Activated naive CD4-positive, alpha-beta T cell treated with Interleukin-2 at 50 U/mL for 16 hours (primary cell): ENCODE measurements at places on chromosomes 11 and 22.
A peak's percentile ranks its signal among the peaks of the same experiment; 100 is the strongest.

GRCh38 chr11:1936781-1937615 is 10.1 kb upstream of the MRPL23 start:
- no peak for DNase-seq

DNA sequence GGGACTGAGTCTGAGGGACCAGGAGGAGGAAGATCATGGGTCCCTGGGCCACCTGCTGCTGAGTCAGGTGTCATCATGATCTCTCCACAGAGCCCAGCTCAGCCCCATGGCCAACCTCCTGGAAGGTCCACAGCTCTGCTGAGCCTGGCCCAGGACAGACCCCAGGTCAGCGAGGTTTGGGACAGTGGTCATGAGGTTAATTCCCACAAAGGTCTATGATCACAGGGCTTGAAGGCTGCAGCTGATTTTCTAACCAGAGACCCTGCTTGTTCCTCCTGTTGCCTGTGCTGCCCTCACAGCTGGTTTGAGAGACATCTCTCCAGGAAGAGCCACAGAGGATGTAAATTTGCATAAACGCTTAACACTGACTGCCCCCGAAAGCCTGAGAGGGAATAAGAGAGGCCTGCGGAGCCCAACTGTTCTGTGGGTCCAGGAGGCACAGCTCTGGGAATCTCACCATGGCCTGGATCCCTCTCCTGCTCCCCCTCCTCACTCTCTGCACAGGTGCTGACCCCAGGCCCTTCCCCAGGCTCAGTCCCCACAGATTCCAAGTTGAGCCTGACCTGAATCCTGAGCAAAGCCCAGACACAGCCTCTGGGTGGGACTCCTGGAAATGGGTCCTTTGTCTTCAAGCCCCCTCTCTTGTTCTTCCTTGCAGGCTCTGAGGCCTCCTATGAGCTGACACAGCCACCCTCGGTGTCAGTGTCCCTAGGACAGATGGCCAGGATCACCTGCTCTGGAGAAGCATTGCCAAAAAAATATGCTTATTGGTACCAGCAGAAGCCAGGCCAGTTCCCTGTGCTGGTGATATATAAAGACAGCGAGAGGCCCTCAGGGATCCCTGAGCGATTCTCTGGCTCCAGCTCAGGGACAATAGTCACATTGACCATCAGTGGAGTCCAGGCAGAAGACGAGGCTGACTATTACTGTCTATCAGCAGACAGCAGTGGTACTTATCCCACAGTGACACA is 102.8 kb downstream of the GGTLC2 start:
- no peak for DNase-seq

GRCh38 chr11:62539238-62539925 is 7.2 kb downstream of the AHNAK start:
- DNase-seq = peak; percentile 76

DNA sequence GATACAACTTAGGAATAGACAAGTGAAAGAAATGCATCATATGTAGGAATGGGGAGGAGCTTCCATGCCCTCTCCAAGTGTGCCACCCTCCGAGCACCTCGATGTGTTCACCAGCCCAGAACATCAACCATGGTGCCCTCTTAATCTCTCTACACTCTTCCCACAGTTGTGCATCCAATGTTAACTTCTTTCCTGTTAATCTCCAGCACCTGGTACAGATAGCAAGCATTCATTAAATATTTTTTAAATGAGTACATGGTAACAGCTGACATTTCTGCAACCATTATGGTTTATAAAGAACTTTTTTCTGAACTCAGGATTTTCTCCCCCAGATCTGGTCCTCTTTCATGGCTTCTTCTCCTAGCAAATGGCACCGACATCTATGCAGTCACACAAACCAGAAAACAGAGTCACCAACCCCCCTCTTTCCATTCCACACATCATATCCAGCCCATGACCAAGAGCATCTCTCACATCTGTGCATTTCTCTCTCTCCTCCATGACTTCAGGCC is 118.1 kb upstream of the CLPB start:
- DNase-seq = no peak

DNA sequence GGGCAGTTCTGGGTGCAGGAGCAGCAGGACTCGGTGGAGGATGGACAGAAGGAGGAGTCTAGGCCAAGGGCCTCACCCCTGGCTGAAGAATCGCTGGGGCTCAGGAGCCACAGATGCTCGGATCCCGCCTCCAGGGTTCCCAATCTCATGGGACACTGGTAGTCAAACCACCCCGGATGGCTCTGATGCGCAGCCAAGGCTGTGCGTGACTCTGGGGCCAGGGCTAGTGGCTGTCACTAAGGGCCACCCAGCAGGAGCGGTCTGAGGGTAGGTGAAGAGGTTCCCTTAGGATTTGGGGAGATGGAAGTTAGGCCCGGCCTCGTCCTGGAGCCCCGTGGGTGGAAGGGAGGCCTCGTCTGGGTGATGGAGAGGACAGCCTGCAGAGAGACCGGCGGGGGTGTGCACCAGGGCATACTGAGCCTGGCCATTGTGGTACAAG is 300.6 kb downstream of the TBC1D22A start:
- DNase-seq = no peak

DNA sequence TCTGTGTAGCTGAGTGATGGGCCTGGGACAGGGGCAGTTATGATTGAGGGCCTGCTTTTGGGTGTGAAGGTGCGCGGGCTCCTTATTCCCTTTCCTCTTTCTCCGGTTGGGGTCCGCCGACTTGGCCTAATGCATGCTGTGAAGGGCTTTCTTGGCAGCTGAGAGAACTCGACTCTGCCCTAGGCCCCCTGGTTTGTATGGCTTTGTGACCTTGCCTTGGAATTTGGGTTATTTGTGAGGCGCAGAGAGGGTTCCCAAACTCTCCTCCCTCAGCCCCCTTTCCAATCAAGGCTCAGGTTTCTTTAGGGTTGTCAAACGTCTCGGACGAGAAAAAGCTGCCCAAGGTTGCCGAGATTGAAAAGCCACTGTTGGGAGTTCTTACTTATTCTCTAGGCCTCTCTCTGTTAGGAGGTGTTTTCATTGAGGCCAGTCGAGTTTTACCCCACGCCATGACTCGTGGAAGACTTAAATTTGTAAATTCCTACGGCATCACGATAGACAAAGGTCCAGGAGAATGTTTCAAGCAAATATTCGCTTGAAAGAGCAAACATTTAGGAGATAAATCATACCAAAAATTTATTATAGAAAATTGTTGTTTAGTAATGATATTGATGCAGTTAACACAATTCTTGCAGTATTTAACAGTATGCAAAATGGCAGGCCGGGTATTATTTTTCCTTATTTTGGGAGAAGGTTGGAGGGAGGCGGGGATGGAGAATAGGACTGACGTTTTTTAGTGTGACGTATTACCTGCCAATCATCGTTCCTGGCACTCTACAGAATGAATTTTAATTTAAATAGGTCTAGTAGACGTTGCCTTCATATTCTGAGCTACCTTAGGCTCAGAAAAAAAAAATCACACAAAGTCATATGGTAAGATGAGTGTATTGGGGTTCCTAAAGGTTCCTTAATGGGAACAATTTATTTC is 689 bp downstream of the PDHX start:
- no peak for DNase-seq

DNA sequence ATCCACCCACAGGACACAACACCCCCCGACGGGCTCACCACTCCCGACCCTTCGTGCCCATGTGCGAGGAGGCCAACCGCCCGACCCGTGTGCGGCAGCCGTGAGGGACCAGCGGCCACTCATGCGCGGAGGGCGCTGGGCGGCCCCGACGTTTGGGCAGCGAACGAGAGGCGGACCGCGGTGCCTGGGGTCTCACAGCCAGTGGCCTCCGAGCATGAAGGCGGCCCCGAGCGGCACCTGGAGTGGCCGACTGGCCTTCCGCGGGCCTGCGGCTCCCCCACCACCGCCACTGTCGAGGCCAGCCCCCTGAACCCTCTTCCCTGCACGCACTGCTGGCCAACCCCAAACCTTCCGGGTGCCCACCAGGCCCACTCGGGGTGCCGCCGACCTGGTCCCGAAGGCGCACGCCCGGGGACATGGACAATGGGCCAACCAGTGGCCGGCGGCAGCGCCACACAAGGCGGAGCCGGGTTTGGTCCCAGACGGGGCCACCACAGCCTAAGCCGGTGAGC is 4274.9 kb upstream of the OR11H1 start:
- DNase-seq = no peak

DNA sequence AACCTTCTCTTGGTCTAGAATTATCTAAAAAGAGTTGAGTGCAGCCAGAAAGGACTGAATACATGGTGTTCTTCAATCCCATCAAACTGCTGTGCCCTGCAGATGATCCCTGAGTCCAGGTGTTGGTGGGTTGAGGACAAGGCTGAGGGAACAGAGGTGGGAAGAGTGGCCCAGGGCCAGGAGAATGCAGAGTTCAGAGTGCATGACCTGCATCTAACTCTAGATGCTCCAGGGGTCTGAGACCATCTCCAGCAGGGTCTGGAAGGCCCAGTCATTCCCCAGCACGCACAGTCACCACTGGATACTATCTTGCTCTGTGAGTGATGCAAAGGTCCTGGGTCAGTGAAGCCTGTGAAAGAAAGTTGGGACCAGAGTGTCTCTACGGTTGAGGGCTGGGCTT is 2.1 kb upstream of the VPREB1 start:
- no peak for DNase-seq

- peak; percentile 15 for DNase-seq
These were observed 87.8 kb upstream of the NNMT start for GRCh38 chr11:114208377-114208776.

GRCh38 chr11:119567688-119568582 is 145.0 kb upstream of the THY1 start:
- no peak for DNase-seq

DNA sequence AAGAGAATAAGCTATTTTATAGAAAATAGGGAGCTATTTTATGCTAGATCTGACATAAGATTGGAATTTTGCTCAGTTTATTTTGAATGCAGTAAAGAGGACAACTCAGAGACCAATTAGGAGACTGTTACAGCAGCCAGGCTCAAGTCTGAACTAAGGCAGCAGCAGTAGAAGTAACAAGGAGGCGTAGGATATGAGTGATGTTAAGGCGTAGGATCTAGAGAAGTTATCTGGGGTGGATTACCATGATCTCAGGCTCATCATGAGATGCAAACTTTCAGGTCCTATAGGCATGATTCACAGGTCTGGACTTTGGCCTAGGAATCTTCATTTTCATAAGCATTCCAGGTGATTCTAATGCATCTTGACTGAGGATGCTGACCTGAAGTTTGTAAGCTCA is 108.9 kb upstream of the BLID start:
- DNase-seq = no peak

DNA sequence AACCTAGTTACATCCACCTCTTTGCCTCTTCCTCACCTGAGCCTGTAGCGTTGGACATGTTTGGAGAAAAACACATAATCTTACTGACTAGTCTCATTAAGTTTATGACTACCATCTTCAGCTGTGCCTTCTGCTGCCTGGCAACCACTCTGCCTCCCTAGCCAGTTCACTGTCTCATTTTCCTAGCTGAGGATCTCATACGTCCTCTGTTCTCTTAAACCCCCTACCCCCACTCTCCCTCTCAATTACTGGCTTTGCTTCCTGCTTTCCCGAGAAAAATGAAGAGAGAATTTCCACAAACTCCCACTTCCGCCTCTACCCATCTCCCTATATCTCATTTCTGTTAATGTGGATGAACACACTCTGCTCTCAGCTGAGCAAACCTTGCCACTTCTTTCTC is 239.3 kb upstream of the POU2AF2 start:
- DNase-seq = no peak

DNA sequence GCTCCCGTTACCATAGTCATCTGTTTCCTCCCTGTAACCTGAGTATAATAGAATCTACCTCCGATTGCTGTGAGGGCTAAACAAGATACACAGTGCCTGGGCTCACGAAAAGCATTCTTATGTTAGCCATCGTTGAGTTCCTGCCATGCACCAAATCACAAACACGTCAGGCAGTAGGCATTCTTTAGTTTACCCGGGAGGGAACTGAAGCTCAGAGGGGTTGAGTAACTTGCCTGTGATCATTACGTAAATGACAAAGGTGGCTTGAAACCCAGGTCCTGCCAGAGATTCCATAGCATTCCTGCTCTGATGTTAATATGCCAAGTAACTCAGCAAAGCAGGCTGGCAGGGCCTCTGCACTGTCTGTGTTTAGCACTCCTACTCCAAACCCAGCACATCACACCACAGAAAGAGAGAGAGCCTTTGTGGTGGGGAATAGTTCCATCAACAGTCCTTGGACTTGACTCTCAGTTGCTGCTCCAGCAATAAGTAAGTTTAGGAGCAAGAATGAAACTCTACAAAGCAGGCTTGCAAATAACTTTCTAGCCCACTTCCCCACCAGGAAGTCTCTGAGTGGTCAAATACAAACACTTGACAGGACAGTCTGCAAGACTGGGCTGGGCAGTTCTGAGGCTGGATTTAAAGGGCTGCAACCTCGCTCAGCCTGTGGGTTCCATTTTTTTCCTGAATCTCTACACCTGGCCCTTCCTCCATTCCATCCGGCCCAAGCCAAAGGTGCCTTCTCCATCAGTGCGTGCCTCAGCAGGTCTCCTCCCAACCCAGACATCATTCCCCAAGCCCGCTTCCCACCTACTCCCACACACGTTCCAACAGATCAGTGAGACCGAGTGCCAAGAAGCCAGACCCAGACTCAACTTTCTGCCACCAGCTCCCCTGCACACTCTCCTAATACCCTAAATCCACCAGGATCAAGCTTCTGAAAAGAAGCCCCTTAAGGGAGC is 1.1 kb downstream of the SCN2B start:
- no peak for DNase-seq

DNA sequence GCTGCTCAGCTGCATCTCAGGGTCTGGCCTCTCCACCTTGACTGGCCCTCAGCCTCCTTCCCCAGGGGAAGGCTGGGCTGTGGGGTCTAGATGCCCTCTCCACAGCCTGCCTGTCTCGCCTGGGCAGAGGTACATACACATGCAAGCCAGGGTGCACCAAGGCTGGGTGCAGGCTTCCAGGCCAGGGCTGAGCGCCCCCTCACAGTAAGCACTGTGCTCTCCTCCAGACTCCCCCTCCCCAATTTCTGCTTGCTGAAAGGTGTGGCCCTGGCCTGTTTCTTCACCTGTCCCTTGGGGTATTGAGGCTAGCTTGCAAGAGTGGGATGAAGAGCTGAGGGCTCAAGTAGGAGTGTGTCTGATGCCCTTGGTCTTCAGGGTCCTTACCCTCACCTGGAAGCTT is 22.5 kb downstream of the RELT start:
- no peak for DNase-seq

- DNase-seq = no peak
These were observed 12.7 kb upstream of the TNNT3 start for GRCh38 chr11:1906611-1907423.

- no peak for DNase-seq
These were observed 187.1 kb downstream of the BLID start for GRCh38 chr11:121928597-121929580.

- no peak for DNase-seq
These were observed 3.3 kb upstream of the TRIM6 start for GRCh38 chr11:5593146-5593545.

GRCh38 chr22:35230839-35231584 is 26.3 kb upstream of the HMGXB4 start:
- no peak for DNase-seq

- DNase-seq = no peak
These were observed 110.0 kb upstream of the TENM4 start for GRCh38 chr11:79550809-79551208.
